ENCODE measurements at places on chromosomes 5 and 9.

DNA sequence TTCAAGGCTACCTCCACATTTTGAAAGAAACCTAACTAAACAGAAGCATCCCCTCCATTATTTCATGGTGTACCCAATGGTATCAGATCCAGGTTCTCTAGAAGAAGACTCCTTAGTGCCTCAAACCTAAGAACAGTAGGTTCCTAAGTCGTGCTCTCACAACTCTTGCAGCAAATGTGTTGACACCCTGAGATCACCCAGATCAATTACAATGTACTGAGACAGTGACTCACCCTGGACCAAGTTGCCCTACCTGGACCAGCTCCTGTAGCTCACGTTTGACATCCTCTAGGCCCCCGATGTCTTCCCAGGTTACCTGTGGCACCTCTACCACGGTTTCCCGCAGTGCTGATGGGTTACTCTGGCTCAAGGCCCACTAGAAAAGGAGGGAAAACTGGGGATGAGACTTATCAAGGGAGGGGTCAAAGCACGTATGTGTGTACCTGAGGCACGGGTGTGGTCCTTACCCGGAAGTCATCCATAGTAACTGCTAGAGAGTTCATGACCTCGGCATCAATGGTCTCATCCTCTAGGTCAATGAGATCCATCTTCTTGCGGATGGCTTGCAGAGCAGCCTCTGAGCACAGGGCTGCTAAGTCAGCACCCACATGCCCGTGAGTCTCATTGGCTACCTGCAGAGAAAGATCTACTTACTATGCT is 11.7 kb downstream of the VCP start:
- DNase-seq: no peak

GRCh38 chr5:126414874-126415502 is 8.2 kb upstream of the GRAMD2B start:
- no peak for DNase-seq

DNA sequence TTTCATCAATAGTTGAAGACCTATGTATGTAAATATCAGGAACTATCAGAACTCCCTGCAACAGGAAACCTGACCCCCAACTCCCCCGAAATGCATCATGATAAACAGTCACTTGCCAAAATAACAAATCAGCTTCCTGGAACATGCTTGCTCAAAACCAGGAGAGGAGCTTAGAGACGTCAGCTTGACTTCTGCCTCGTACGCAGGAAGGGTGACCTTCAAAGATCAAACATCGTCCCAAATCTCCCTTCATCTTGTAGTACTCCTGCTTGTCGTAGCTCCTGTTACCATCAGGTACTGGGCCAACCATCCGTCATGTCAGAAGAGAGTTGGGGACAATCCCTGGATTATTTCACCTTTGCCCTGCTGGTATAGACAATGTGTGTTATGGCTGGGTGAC is 396.1 kb downstream of the GADD45G start:
- DNase-seq: no peak

GRCh38 chr5:68834491-68834981 is 259.3 kb upstream of the SLC30A5 start:
- DNase-seq: no peak

DNA sequence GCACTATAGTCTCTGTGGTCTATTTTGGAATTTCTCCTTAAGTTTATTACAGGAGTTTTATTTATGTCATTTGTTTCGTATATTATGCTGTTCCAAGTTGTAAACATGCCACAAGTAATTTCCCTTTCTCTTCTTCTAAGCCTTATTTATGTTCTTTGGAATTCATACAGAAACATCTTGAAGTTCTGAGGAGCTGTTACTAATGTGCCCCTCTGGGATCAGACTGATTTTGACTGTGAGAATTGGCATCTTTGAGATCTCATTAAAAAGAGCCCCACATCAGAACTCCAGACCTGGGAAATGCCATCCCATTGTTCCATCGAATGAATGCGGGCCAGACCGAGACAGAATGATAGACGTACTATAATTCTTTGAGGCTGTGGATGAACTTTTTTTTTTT is 138.8 kb upstream of the CD180 start:
- no peak for DNase-seq

Data from ecto neural progenitor cell (in vitro differentiated cells).